ENCODE measurements at places on chromosomes 3 and 15.

- peak; percentile 96 for DNase-seq
Observed at GRCh38 chr3:110814170-110815007, 257.2 kb upstream of the NECTIN3 start.

GRCh38 chr3:175129571-175129970, 270.4 kb downstream of the NAALADL2 start:
- no peak for DNase-seq

DNA sequence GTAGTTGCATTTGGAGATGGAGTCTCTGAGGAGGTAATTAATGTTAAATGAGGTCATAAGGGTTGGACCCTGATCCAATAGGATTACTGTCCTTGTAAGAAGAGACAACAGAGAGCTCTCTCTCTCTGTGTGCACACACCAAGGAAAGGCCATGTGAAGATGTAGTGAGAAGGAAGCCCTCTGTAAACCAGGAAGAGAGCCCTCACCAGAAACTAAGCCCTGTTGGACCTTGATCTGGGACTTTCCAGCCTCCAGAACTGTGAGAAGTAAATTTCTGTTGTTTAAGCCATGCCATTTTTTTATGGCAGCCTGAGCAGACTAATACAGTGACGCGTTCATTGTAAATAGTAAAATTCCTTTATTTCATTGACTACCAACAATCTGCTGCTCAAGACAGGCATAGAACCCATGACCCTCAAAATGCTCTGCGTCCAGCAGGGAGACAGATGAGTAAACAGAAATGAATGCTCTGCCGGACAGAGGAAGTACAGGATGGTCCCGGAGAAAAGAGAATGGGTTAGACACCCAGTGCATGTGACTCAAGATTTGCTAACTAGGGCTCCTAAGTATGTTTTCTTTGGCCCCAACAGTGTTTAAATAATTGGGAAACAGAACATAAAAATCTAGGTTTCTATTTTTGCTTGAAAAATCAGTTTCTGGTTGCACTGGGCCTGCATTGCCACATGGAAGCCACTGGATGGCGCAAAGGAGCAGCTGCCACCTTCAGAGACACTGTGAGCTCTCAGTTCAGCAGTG, 37.9 kb upstream of the TNFAIP8L3 start:
- DNase-seq: peak; percentile 87

DNA sequence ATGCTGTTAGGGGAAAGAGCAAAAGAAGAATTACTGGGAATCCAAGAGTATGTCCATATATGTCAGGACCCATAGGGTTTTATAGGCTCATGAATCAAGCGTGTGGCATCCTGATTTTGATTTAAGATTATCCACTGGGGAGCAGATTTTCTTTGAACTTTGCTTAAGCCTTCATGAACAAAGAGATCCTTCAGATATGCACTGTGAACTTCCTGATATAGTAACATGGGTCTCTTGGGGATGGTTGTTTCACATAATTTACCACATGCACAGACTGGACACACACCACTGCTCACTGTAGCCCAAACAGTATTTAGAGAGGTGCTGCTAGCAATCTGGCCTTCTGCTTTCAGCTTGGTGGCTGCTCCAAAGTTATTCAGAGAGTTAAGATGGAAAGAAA, 200.9 kb upstream of the ZPLD1 start:
- no peak for DNase-seq

DNA sequence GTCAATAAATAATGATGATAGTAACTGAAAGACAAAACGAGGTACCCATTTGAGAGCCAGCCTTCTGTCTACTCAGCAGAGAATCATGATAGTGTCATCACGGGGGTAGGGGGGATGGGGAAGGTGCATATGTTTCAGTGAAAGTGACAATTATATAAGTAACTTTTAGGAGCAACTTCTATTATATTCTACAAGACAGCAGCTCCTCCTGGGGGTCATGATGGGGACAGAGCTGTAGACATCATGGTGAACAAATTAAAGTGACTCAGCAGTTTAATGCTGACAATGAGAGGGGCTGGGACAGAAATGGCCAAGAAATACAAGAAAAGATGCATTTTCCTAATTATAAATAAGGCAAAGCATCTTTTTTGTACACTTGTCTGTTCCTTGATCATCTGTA, 11.8 kb downstream of the CAPN3 start:
- DNase-seq: peak; percentile 49

- DNase-seq: peak; percentile 69
Observed at GRCh38 chr3:69088063-69088462, 3.3 kb downstream of the ARL6IP5 start.

- DNase-seq: no peak
Observed at GRCh38 chr3:112736805-112737566, 96.0 kb upstream of the CCDC80 start.

DNA sequence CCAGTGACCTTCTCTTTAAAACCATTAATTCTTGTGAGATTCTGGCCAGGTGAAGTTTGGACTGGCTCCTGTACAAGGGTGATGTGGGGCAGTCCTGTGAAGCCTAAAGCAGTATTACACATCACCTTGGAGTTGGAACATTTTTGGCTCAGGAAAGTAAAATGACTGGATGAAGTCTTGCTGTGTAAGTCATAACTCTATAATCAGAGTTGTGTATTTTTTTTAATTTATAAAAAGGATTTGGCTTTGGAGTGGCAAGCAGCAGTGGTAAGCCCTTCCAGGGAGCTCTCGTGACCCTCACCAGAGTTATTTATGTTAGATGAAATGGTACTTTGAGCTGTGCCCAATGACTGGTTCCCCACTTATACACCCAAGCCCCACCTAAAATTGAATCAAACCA, 331.2 kb upstream of the DCBLD2 start:
- DNase-seq: no peak

DNA sequence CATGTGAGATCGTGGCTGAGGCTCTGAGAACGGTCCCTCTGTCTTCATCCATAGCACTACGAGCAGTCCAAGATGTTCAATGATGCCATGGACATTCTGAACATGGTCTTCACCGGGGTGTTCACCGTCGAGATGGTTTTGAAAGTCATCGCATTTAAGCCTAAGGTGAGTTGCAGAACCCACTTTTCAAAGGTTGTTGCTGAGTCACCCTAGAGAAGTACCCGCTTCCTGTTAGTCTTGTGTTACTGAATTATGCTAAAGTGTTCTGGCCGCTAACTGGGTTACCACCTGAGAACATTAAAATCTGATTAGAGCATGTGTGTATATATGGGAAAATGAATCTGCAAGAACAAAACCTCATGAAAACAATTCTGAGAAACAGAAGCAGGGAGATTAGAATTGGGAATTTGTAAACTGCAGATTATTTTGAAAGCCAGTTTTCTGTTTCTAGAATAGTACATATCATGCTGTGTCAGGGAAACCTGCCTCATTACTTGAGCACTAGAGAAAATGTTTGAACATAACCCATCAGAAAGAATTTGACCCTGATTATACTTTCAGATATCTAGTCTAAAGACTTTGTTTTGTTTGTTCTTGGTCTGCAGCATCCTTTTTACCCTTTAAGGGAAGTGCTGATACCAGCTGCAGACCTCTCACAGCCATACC, 92.6 kb downstream of the CHDH start:
- DNase-seq: no peak

All from amniotic epithelial cell (primary cell).